ENCODE measurements at places on chromosomes 2 and 18.
A peak's percentile ranks its signal among the peaks of the same experiment; 100 is the strongest.

- DNase-seq: peak; percentile 60
These were observed 35.3 kb downstream of the LRRFIP1 start for GRCh38 chr2:237662671-237663093.

- no peak for DNase-seq
These were observed 24.7 kb upstream of the NAGK start for GRCh38 chr2:71043531-71044407.

- no peak for DNase-seq
These were observed 50.1 kb upstream of the TMEM17 start for GRCh38 chr2:62556086-62556485.

- DNase-seq: no peak
These were observed 156.7 kb downstream of the WDR7 start for GRCh38 chr18:56807901-56808300.

- no peak for DNase-seq
These were observed 419.7 kb upstream of the MEX3C start for GRCh38 chr18:51617167-51617566.

DNA sequence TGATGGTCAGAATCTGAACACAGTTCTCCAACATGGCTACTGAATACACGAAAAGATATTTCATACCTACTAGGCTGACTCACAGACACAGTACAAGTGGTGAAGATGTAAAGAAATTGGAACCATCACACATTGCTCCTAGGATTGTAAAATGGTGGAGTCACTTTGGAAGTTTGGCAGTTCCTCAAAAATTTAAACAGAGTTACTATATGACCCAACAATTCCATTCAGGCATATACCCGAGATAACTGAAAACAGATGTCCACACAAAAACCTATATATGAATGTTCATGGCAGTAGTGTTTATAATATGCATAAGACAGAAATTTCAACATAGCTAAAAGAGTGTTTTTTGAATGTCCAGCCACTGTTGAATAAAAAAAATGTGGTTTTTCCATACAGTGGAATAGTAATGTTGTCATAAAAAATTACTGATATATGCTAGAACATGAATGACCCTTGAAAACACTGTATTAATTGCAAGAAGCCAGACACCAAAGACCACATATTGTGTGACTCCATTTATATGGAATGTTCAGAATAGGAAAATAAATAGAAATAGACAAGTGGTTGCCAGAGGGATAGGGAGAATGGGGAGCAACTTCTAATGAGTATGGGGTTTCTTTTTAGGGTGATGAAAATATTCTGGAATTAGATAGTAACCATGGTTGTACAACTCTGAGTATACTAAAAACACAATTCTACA is 10.1 kb downstream of the RMP24 start:
- DNase-seq: no peak

- DNase-seq: no peak
These were observed 534.2 kb downstream of the SPAG16 start for GRCh38 chr2:213818436-213818835.

DNA sequence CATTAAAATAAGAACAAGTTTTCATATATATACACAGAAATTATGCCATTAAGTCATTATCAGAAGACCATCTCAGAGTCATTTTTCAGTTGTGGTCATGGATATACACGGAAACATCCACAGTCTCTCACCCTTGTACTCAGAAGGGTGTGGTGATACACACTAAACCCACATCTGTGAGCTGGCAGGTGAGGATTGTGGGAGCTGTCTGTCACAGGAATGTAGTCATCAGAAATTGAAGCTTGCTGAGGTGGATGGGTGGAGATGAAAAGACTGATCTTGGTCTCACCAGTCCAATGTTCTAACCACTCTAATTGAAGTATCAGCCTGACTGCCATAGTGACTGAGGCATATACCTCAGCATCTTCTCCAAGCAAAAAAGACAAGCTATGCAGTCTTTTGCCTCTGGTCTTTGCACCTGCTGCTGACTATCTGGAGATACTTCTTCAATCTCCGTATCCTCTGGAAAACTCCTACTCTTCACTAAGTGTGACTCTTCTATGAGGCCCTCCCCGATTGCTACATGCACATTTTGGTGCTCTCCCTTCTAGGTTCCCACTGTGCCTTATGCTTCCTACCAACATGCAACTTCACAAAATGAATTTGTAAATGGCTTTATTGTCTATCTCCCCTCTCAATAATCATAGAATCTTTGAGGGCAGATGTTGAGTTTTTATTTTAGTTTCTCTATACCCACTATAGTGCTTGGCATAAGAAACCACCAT is 232.8 kb downstream of the DYM start:
- DNase-seq: peak; percentile 13

DNA sequence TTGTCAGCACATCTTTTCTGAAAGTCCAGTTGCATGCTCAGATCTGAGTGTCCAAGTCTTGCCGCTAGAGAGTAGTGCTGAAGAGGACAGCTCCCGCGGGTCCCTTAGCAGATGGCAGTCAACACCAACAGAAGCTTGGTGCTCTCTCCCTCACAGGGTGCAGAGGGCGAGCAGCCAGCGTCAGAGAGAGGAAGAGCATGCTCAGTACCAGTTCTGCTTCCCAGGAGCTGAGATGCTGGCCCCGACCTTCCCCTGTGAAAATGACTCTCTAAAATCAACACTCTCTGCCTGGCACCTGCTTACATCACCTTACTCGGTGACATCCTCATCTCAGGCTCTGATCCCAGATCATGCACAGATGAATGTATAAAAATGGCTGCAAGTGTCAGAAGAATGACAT is 86.0 kb upstream of the TWIST2 start:
- DNase-seq: no peak

- no peak for DNase-seq
These were observed at the start of gene ARHGAP28 for GRCh38 chr18:6729247-6730091. TSS of gene ARHGAP28 (plus strand) at chr18:6729716. CDS start at chr18:6729822, 106 bp downstream.

DNA sequence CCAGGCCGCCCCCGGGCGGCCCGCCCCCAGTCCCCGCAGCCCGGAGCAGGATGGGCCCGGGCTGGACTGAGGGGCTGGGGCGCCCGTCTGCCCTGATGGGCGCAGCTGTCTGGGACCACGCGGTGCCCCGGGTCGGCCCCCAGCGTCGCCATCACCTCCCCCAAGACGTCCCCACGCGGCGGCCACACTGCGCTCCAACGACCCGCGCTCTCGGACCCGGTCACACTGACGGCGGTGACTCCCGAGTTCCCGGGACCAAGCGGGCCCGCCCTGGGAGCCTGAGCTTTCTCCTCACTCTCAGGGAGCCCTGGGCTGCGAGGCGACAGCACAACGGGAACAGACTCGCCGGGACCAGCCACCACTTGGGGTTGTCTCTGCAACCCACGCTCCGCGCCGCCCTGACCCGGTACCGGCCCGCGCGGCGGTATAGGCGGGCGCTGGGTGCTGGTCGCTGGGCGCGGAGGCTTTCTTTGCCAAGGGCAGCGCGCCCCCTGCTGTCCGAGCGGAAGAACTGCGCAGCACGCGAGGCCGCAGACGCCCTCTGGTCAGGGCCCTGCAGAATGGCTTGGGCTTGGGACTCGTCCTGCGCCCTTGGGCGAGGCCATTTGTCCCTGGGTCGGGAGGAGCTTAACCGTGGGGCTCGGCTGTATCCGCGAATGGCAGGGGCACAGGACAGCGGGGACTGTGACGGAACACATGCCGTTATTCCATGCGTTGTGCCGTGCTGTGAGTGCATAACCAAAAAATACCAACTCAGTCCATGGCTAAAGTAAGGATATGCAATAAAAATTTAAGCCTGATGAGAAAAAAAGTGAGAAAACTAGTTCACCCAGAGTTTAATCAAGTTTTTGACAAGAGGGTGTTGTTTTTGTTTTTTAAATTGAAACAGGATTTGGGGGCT is 54.8 kb upstream of the ANKRD62 start:
- peak; percentile 74 for DNase-seq

- no peak for DNase-seq
These were observed 627.6 kb downstream of the CCDC85A start for GRCh38 chr2:56811401-56811800.

DNA sequence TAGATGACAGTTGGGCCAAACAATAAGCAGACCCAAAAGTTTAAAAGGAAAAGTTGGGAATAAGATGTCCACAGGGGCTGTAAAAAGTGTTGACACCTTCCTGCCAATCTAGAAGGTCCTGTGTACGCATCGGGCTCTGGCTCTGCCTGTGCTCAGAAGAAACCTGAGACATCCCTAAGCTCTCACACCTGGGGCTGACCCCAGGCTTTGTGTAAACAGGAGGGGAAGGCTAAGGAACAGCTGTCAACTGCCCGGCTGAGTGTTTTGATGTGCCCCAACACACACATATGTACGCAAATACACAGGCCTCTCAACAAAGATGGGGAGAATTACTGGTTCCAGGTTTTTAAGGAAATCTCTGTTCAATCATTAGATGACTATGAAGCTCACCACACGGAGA is 59.5 kb downstream of the TMEM131 start:
- DNase-seq: no peak

DNA sequence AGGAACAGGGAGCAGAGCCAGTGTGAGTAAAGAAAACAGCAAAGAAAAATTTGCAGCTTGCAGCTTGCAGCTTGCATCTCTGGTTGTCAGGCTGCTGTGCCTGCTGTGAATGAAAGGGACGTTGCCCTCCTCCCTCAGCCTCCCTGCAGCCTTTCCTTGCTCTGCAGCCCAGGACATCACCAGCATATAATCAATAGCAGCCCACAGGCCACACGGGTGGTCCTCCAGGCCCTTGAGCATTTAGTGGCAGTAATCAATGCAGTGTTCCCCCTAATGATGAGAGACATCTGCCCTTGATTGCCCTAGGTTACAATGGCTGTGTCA is 122.2 kb upstream of the TACR1 start:
- DNase-seq: no peak

- DNase-seq: no peak
These were observed 88.9 kb downstream of the SOWAHC start for GRCh38 chr2:109703077-109703476.

DNA sequence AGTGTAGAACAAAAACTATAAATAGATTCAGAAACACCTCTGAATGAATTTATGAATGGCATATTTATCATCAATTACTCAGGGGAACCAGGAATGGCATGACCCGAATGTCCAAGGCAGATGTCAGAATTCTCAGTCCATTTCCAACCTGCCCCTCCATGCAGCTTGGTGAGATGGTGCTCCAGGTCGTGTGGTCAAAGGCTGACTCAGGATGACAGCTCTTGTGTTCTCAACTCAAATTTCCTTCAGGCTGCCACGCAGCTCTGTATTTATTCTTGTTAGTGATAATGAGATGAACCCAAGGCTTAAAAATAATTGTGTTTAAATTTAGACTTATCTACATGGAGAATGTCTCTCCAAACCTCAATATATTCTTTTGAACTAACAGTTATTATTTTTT is 146.9 kb downstream of the METTL4 start:
- no peak for DNase-seq

DNA sequence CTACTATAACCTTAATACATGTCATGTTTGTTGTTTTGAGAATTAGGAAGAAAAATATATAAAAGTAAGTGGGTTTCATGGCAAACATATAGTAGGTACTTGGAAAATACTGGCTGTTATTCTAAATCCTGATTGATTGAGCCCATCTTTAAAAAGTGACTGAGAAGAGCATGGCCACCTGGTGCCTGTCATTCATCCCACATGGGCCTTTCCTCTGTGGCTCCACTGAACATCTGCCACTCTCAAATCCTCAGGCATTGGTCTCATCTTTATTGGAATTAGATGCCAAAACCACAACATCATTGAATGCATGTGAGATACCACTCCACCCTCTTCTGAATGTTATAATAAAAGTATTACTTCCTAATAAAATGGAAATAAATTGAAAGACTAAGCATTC is 101.6 kb upstream of the TTN start:
- no peak for DNase-seq

DNA sequence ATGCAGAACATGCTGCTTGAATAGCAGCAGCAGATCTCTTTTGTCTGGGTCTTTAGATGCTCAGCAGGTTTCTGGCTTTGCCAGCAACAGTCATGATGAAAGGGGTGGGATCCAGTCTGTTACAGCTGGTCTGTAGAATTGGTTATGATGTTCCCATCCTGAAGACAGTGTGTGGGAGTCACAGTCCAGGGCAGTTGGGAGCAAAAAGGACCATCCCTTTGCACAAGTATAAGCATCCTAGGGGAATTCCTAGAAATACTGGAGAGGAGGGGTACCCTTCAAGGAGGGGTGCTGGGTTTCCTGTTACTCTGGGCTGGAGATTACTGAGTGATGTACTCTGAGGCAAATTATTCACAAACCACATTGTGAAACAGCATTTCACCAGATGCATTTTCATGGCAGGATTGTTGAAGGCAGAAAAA is 119.9 kb upstream of the RND3 start:
- DNase-seq: no peak

- DNase-seq: no peak
These were observed 46.4 kb downstream of the HS1BP3 start for GRCh38 chr2:20604401-20604911.

All from CD4-positive, alpha-beta T cell treated with Interleukin-12 subunit alpha and Interleukin-12 subunit beta, for 1 hour (primary cell).